Fibroblast of skin of right quadriceps (primary cell): ENCODE measurements at places on chromosomes 4 and X.

DNA sequence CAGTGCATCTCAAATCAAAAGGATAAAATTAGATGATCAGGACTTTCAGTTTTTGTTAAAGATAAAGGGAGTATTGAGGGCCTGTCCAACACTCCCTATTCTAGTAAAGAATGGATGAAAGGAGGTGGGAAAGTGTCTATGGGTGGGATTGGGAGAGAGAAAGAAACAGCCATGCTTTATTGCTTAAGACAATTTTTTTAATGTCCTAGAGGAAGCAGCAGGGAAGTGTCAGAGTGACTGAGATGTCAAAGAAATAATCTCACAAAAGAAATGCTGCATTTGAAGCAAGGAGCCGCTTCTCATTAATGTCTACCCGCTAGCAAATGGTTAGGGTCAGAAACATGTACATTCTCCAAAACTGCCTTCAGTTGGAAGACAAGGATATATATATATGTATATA is 117.4 kb upstream of the GALNT7 start:
- DNase-seq: no peak

DNA sequence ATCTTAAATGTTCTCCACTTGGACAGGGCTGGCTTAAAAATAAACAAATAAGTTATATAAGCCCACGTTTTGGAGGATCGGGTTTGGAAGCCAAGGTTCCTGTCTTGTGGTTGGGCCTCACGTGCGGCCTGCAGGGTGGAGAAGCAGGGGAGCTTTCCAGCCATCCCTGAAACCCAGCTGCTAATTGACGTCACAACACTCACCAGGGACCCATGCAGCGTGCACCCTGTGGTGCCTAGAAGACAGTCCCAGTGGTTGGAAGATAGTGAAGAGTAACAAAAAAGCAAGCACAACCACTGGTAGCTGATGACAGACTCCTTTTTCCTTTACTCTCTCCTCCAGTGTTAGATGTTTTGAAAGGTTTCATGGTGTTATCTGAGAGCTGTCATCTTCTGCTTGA is 142.0 kb upstream of the RBPJ start:
- DNase-seq: no peak

GRCh38 chr4:147138171-147138570 is 192.5 kb upstream of the TTC29 start:
- DNase-seq: no peak

DNA sequence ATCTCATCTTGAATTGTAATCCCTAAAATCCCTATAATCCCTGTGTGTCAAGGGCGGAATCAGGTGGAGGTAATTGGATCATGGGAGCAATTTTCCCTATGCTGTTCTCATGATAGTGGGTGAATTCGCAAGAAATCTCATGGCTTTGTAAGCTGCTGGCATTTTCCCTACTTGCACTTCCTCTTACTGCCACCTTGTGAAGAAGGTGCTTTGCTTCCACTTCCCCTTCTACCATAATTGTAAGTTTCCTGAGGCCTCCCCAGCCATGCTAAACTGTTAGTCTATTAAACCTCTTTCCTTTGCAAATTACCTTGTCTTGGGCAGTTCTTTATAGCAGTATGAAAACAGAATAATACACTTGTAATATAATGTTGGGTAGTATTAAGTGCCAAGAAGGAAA is 1087.4 kb upstream of the SLIT2 start:
- no peak for DNase-seq

DNA sequence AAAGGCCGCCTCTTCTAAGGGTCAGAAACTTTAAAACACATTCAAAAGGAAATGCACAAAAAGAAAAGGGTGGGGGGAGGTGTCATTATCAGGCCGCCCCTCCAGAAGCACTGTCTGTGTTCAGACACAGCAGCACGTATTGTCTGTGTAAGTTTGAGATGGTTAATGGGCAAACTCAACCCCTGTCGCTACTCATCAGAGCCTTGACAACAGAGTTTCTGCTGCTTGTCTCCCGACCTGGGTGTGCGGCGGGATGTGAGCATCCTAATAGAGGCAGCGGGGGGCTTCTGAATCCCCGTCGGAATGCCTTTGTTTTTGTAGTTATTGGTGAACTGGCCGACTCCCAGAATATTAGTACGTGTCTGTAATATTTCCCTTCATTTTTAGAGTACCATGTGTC is 158.9 kb downstream of the DCTD start:
- DNase-seq: no peak

- no peak for DNase-seq
Measured at GRCh38 chr4:73709451-73710033, 30.8 kb upstream of the CXCL8 start.

GRCh38 chrX:111355523-111356115 is 56.4 kb downstream of the DCX start:
- DNase-seq: no peak

DNA sequence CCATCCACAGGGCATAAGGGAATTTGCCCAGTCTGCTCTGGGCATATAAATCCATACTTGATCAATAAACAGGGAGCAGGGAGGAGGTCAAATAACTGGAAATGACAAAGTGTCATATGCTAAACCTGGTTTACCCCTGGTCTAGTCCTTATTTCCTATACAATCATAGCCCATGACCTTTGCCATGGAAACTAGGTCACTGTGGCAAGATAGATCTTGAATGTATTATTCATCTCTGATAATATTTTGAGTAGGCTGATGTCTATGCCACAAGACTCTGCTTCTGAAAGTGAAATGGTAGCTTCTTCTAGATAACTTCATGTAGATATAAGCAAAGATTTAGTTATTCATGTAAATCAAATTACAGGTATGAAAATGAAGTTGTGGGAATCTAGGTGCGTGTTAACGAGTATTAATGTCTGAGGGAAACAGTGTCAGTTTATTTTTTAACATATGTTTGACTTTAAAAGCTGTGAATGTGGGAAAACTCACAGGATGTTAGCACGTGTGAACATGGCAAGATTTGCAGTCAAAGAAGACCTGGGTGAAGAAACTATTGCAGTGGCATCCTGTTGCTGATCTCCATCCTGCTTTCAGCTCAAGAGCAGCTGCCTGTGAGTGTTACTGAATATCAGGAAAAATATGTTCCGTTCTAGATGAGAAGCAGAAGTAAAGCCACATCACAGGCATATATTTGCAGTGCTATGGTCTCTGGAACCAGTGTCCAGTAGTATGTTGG is 81.8 kb upstream of the NDP start:
- no peak for DNase-seq

DNA sequence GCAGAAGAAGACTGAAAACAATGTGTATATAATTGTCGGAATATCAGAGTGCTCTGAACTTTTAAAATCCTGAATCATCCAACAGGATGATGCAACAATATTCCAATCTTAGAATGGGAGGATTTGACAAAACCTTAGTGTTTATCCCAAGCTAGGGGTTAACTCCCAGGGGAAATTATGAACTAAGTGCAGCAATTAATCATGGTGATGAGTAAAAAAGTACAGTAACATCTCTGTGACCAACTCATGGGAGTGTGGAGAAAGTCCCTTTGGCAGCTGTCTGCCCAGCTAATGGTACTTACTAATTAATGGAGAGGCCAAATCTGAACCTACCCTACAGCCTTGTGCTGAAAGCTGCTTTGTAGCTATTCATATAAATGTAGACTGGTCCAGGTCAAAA is 257.6 kb upstream of the DDX53 start:
- DNase-seq: peak; percentile 83

- no peak for DNase-seq
Measured at GRCh38 chr4:41446391-41446790, 91.6 kb upstream of the LIMCH1 start.

- DNase-seq: peak; percentile 40
Measured at GRCh38 chr4:98501383-98501782, 157.0 kb downstream of the TSPAN5 start.

- DNase-seq: no peak
Measured at GRCh38 chr4:42609051-42609450, 47.9 kb downstream of the ATP8A1 start.

- DNase-seq: no peak
Measured at GRCh38 chrX:21747558-21747957, 10.4 kb downstream of the SMPX start.

DNA sequence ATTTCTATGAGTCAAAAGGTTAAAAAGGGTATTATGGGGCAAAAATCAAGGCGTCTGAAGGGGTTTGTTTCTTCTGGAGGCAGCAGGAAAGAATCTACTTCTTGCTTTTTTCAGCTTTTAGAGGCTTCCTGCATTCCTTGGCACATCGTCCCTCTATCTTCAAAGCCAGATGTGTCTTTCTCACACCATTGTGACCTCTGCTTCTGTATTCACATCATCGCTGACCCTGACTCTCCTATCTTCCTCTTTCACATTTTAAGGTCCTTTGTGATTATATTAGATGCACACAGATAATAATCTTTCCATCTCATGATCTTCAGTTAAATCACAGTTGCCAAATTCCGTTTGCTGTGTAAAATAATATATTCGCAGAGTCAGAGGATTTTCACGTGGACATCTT is 112.7 kb downstream of the PPP4R3C start:
- no peak for DNase-seq

DNA sequence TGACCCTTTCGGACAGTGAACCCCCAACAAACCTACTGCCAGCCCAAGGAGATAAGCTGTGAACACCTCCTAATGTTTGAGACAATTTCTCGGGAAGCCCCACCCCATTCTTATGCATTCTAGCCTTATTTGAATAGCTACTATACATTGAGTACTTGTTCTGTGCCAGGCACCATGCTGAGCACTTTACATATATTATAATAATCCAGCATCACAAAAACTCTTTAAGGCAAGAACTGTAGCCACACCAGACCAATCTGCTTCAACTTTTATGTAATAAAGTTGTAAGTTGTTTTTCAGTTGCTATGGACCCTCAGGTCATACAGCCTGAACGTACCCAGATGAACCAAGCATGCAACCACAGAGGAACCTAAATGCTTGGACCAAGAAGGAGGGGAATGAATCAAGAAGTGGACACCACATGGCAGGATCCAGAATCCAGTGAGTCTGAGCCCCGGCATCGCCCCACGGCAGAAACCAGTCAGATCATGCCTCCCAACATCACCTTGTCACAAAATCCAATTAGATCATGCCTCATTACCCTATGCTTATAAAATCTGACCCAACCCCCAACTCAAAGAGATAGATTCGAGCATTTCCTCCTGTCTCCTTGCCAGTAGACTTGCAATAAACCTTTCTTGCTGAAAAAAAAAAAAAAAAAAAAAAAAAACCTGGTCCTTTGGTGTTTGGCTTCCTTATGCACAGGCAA is 225.0 kb downstream of the QDPR start:
- DNase-seq: no peak

DNA sequence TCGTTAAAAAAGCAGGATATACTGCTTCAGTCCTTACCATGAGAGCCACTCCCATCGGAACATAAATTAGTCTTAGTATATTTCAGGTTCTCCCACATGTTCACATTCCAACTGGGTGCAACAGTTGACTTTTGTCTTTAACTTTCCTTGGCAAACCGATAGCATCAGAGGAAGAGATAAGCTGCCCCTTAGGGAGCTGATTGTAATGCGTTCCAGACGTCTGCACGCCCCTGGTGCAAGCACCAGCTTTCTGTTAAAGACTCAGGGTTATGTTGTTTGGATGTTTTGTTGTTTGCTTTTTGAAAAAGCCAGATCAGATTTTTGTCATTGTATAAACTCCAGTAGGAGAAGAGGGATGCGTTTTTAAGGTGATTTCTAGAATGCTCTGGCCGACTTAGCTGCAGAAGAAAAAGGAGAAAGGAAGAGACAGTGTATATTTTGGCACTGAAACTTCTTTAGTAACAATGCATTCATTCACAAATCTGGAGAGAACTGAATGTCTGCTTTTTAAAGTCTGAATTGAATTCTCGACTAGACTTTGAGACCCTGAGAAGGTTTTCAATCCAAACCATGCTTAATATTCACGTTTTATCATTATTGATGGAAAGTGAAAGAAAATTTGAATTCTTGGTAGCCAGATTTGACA is 160.9 kb downstream of the CBR4 start:
- peak; percentile 61 for DNase-seq

GRCh38 chr4:76696109-76696508 is 201.8 kb downstream of the SOWAHB start:
- DNase-seq: peak; percentile 62

- peak; percentile 56 for DNase-seq
Measured at GRCh38 chr4:40607221-40607620, 22.4 kb downstream of the RBM47 start.

DNA sequence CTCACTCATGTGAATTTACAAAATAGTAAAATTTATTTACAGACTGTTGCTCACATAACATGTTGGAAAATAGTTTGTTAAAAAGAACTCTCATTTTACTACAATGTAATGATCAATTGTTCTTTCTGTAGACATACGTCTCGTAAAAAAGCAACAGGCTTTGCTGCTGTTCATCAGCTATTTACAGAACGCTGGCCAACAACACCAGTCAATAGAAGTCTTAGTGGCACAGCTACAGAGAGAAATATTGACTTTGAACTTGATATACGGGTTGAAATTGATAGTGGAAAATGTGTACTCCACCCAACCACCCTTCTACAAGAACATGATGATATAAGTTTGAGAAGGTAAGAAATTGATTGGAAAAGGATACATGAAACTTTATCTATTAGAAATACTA is 47.6 kb upstream of the ADAD1 start:
- no peak for DNase-seq

- no peak for DNase-seq
Measured at GRCh38 chr4:82524570-82525152, 37.1 kb downstream of the TMEM150C start.

GRCh38 chr4:142402156-142402555 is 443.9 kb downstream of the INPP4B start:
- peak; percentile 79 for DNase-seq

DNA sequence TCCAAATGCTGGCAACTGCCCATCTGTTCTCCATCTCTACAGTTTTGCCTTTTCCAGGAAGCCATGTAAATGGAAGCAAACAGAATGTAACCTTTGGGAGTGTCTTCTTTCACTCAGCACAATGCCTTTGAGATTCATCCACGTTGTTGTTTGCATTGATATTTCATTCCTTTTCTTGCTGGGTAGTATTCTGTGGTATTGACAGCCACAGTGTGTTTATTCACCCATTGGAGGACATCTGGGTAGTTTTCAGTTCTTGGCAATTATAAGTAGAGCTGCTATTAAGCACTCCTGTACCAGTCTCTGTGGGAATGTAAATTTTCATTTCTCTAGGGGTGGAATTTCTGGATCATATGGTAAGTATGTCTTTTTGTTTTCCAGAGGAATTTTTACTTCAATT is 194.3 kb upstream of the RPS6KA3 start:
- no peak for DNase-seq

- DNase-seq: no peak
Measured at GRCh38 chr4:87414816-87415215, 7.6 kb upstream of the NUDT9 start.

GRCh38 chrX:46375831-46376230 is 169.4 kb downstream of the ZNF674 start:
- no peak for DNase-seq

DNA sequence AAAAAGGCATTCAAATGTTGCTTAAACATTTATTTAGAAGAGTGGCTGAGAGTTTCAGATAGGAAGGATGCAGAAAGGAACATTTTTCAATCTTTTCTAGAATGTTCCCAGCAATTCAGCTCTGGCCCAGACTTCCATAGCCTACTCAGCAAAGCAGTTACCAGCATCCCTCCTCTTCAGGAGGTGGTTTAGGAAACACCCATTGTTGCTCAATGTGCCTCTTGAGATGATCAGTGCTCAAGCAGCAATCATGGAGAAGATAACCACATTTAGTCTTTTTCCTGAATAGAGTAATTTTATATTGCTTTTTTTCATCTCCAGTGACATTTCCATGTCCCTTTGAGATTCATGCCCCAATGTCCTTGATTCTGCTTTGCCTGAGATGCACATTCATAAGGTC is 328.7 kb upstream of the PPARGC1A start:
- no peak for DNase-seq
